Stimulated activated CD8-positive, alpha-beta memory T cell treated with anti-CD3 and anti-CD28 coated beads, Interleukin-15, amount 100 ng/mL, for 48 hours (primary cell): ENCODE measurements at places on chromosomes 11 and 22.

GRCh38 chr22:23452231-23453010 lies 127.7 kb downstream of the IGLL1 start:
- DNase-seq: no peak

- DNase-seq: no peak
These were observed 32.1 kb upstream of the BAIAP2L2 start for GRCh38 chr22:38142606-38143005.

DNA sequence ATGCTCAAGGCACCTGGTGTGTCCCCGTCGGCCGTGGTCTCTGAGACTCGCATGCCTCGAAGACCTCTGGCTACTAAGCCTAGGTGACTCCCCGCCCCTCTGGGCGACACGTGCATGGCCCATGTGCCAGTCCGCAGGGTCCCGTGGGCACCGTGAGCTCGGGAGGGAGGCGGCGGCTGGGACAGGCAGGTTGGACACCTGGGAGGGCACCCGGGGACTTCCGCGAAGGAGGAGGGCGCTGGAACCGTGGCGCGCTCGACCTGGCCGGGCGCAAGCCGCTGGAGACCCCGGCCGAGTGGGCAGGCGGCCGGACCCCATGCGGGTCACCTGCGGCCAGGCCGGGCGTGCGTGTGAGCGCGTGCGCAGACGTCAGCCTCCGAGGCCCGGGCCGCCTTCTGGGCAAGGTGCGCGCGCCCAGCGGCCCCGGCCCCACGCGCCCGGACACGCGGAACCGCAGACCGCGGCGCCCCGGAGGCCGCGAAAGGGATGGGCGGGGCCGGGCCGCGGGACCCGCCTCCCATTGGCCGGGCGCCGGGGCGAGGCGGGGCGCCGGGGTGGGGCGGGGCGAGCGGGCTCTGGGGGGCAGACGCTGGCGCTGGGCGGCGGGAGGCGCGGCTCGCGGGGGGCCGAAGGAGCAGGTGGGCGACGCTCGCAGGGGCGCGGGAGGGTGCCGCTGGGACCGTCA lies 579 bp upstream of the RASD2 start:
- peak; percentile 46 for DNase-seq

DNA sequence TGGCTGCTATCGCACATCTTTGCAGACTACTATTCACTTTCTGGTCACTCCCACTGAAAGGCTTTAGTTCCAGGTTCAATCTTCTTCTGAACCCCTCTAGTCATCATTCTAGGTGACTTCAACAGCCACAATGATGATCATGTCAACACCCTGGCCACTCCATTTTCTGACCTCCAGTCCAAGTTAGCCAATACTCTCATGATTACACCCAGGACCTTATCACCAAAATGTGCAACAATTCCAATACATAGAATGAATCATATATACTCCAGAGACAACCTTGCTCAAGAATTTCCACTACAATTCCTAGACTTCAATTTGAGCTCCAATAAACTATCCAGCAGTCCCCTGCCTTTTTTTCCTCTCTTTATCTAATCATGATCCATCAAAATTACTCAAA lies 70.7 kb downstream of the PAK1 start:
- DNase-seq: no peak

GRCh38 chr11:130694488-130695045 lies 221.7 kb downstream of the SNX19 start:
- DNase-seq: no peak

DNA sequence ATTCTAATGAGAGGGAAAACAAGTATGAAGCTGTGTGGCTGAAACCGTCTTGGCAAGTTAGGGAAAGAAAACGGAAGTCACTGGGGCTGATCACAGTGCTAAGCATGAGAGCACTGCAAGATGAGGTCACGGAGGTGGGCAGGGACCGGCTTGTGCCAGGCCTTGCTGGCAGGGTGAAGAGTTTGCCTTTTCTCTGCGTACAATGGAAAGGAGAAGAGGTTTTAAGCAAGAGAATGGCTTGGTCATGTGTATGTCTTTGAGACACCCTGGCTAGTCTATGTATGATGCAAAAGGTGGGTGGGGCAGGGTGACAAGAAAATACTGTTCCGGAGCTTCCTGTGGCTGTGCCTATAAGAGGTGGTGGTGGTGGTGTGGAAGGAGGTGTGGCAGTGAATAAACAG lies 567.9 kb downstream of the NTM start:
- no peak for DNase-seq

- no peak for DNase-seq
These were observed 25.0 kb downstream of the FCHSD2 start for GRCh38 chr11:73117071-73117470.

GRCh38 chr11:60813324-60813723 lies 28.2 kb downstream of the MS4A10 start:
- no peak for DNase-seq

DNA sequence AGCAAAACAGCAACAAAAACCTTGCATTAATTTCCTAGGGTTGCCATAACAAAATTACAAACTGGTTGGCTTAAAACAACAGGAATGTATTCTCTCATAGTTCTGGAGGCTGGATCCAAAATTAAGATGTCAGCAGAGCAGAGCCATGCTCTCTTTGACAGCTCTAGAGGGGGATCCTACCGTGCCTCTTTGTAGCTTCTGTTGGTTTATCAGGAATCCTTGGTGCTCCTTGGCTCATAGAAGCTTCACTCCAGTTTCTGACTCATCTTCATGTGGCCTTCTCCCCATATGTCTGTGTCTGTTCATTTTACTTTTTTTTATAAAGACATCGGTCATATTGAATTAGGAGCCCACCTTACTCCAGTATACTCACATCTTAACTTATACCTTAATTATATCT lies 90.5 kb upstream of the POU2AF2 start:
- no peak for DNase-seq

- DNase-seq: no peak
These were observed 936 bp downstream of the IL17REL start for GRCh38 chr22:50011447-50012210.

DNA sequence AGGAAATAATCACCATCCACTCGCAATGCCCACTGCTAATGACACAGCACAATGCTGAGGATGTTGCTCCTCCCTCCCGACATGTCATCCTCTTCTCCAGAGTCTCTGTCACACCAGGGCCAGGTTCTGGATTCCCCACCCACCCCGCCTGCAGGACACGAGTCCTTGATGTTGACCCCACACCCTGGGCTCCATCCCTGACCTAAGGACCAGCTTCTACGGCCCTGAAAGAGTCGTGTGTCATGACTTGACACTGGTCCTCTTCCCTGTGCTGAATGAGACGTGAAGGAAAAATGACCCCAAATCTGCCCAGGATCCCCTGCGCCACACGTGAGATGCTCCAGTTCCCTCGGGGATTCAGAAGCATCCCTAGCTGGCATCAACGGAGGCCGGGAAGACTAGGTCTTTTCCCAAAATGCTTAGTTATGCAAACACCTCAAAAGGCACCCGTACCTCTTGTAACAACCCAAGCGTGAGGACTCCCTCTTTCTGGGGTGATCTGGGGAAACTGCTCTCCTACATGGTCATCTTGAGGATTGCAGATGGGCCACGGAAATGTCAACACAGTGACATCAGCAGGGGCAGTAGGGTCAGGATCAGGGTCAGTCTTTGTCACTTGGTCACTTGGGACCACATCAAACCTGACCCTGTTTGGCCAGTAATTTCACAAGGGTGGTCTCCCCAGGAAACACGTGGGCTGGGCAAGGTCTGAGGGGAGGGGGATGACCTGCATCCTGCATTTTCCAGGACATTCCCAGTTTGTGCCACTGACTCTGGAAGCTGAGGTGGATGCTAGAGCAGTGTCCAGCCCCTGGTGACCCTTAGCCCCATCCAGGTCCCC lies 42.0 kb downstream of the IGLL5 start:
- DNase-seq: no peak

- DNase-seq: no peak
These were observed 23.7 kb upstream of the SLC36A4 start for GRCh38 chr11:93221539-93221938.

DNA sequence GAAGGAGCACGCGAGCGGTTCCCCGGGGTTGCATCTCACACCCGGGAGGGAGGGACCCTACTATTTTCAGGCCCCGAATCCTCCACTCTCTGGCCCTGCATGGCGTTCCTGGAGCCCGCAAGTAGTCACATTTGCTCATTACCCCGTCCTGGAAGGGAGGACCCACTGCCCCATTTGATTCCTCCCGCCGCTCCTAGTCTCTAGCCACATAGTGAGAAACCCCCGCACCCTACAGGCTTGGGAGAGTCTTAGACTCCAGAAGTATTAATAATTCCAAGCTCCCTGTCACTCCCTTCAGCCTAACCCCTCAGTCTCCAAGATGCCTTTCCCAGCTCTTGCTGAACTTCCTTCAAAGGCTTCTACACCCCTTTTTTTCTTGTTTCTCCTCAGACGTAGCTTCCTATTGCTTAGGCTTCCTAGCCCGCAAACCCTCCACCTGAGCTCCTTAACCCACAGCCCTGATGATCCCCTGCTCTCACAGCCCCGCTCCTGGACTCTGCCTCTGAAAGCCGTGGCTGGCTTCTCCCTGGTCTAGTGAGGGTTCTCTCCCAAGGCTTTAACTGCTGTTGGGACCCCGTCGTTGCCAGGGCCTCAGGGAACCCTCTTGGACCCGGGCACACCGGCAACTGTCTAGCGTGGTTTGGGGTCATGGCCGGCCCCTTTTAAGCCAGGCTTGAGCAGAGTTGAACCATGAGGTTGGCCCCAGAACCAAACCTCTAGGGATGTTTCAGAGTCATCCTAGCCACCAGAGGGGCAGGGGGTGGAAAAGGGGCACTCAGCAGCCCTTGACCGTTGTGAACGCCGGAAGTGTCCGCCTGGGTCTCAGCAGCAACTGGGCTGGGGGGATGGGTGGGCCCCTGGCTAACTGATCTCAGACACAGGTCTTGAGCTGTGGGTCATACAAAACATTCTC lies 862 bp downstream of the GGA1 start:
- no peak for DNase-seq

GRCh38 chr11:87223816-87224215 lies 186.1 kb downstream of the TMEM135 start:
- no peak for DNase-seq

GRCh38 chr22:30694171-30694639 lies 469 bp upstream of the OSBP2 start:
- peak; percentile 41 for DNase-seq

DNA sequence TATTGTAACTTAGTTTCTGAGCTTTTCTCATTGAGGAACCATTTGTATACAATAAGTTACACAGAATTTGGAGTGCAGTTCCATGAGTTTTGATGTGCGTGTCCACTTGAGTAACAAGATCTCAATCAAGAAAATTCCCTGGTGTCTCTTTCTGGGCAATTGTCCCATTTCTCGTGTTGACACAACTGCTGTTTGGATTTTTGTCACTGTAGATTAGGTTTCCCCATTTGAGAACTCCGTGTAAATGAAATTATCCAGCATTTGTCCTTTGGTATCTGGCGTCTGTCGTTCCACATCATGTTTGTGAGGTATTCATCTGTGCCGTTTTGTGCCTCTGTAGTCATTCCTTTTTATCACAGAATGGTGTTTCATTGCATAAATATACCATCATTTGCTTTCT lies 547.0 kb downstream of the TBC1D22A start:
- no peak for DNase-seq

DNA sequence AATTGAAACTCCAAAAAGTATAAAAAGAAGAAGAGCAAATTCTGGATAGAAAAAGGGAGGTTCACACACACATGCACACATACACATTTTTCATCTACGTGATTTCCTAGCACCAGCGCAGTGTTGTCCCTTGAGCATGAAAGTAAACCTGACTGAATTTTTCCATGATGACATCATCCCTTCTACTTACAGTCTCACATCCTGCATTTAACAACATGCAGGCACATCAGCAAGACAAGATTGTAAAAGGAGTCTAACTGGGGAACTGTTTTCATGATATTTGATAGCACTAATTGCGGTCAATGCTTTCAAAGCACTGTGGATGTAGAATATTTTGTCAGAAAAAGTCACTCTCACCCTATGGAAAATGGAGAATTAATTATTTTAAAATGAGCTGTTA lies 36.6 kb downstream of the GAS2 start:
- no peak for DNase-seq

- no peak for DNase-seq
These were observed 74.7 kb downstream of the BUD13 start for GRCh38 chr11:116698080-116698479.

GRCh38 chr11:35250621-35251020 lies 111.7 kb downstream of the CD44 start:
- DNase-seq: no peak

- no peak for DNase-seq
These were observed 50.6 kb downstream of the ST14 start for GRCh38 chr11:130209954-130210854.

DNA sequence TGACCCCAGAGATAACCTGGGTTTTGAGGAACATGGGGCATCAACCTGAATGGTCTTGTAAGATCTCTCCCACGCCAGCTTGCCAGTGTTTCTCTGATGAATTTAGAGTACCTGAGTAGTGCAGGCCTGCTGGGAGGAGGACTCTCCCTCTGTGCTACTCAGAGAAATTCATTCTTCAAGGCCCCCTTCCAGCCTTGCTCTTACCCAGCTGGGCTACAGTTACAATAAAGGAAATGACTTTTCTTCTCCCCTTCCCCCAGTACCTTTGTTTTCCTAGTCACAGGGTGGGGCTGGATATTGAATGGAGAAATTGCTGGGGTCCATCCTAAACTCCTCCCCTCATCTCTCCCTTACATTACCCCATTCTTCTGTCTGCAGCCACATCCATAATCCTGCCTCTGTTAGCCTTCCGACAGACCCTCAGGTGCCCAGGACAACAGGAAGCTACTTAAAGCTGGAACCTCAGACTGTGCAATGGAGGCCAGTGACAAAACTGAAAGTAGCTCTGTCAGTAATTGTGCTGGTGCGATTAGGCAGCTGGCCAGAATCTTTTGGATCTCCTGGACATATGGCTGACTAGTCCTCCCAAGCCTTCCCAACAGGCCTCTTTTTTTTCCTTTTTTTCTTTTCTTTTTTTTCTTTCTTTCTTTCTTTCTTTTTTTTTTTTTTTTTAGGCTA lies 17.4 kb downstream of the LIMK2 start:
- no peak for DNase-seq

- DNase-seq: no peak
These were observed 235.0 kb downstream of the TBC1D22A start for GRCh38 chr22:46997311-46997970.

DNA sequence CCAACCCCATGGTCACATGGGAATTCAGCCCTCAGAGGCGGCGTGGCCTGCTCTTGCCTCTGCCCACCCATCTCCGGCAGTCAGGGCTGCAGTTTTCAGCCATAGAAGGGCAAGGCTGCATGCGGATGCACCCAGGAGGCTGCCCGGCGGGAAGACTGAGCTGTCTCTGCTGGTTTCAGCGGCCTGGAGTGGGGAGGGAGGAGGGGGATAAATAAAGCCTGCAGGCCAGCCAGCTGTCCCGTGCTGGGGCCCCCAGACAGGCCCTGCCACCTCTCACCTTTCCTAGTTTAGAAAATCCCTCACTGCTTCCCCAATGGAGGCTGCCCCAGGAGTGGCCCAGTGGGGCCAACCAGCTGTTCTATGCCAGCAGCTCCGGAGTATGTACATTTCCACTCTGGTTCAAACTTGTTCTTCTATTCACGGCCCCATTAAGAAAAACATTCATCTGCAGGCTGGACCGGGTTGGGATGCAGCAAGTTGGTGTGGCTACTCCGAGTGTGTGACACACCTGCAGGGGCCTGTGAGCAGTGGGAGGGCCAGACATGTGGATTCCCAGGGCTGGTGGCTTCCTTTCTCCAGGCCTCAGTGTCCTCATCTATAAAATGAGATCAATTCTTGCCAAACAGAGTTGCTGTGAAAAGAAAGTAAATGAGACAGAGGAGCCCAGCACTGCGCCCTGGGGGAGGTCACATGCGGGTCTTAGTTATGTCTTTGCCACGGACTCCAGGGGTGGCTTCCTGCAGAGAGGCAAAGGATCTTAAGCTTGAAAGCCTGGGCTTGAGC lies 5.0 kb downstream of the MICALL1 start:
- DNase-seq: no peak

- no peak for DNase-seq
These were observed 10.5 kb upstream of the DEPDC7 start for GRCh38 chr11:33005175-33005574.
